ENCODE measurements at places on chromosomes 11 and 22.

GRCh38 chr11:126698576-126698975 is 302.0 kb downstream of the KIRREL3 start:
- DNase-seq, result no peak

DNA sequence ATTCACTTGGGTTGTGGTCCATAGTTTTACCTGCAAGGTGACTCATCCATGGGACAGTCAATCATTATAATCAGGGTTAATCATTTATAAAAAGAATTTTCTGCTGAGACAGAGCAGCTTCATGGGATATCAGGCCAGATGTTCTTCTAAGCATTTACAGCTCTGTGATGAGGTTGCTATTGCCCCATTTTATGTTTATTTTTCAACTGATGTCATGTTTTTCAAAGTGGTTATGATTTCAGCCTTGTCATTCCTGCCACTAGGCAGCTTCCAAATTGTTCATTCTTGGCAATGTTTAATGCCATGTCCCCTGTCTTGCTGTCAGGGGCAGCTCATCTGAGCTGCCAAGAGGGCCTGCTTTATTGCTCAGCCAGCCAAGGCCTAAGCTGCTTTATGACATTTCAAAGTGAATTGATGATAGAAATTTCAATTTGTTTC is 35.9 kb upstream of the ZBED5 start:
- no peak for DNase-seq

DNA sequence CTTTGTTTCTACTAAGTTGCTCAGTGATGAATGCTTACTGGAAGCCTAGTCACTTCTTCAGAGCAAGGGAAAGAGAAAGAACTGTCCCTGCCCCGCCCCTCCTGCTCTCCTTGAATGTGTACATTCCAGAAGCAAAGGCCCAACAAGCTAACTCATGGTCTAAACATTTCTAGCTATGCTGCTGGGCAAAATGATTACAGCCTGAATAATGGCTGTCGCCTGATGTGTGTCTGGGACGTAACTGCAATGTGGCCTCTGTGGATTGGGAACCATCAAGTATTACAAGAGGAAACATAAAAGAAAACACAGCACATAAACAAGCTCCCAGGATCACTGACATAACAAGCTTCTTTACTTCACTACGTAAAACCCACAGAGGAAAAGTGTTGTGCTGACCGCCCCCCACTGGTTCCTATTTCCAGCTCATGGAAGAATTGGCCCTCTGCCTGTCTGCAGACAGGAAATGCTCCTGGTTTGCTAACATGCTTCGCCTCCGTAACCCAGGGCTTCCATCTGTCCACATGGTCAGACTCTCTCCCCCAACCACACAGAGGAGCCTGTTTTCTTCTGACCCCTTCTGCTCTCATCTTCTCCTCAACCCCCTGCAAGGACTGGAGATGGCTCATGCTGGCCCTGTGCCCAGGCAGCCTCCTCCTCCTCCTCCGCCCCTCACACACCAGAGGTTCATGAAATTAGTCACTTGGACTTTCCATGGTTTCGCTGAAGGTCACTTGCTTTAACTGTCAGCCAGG is 187.2 kb downstream of the MAML2 start:
- no peak for DNase-seq

- no peak for DNase-seq
Measured at GRCh38 chr11:121472312-121472711, 19.5 kb upstream of the SORL1-AS1 start.

- DNase-seq, result no peak
Measured at GRCh38 chr11:44306052-44306917, 3.7 kb downstream of the ALX4 start.

- DNase-seq, result no peak
Measured at GRCh38 chr22:36554098-36554497, 25.1 kb upstream of the EIF3D start.

DNA sequence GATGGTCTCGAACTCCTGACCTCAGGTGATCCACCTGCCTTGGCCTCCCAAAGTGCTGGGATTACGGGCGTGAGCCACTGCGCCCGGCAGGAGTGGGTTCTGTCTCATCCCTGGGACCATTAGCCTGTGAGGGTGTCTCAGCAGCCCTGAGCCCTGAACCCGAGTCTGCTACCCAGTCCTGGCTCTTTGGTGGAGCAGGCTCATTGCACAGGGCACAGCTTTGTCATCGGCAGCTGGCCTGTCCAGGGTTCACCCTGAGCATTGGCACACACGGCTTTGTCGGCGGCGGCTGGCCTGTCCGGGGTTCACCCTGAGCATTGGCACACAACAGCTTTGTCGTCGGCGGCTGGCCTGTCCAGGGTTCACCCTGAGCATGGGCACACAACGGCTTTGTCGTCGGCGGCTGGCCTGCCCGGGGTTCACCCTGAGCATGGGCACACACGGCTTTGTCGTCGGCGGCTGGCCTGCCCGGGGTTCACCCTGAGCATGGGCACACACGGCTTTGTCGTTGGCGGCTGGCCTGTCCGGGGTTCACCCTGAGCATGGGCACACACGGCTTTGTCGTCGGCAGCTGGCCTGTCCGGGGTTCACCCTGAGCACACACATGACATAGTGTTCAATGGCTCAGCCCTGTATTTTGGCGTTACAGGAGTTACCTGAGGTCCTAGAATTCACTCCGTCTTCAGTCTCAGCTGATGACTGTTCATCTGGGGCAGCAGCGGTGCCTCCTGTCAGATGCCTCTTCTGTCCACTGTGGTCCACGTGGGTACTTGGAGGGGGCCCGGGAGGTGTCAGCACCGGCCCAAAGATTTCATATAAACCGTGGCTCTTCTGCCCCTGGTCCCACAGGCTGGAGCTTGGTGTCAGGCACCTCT is 1082.5 kb downstream of the BRD1 start:
- no peak for DNase-seq

DNA sequence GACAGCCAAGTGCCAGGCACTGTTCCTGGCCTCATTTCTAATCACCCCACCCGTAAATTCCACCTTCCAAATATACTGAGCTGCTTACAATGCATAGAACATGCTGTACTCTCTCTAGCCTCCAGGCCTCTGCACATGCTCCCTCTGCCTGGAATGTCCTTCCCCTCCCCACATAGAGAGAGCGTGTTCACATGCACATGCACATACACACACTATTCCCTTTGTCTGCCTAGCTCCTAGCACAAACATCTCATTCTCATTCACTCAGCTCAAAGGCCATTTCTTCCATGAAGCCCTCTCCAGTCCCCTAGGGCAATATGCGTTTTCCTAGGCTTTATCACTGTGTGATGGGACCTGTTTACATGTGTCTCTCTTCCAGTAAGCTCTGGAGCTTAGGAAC is 144.6 kb downstream of the WT1 start:
- DNase-seq, result no peak

DNA sequence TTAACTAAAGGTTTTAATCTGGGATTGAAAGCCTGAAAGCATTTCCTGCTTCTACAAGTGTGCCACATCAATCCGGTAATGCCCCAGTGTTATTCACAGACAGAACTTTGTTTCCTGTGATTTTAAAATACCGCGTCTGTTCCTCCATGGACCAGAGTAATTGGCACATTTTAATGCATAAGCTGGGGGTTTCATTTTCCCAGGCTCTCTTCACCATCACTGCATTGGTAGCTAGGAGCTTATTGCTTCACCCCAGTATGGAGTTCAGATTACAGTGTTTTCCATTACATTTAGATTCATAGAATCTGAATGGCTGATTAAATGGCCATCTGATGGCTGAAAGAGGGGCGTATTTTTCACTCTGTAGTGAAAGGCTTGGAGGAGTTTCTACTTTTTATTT is 25.7 kb upstream of the CRTAM start:
- DNase-seq, result no peak

GRCh38 chr11:123056835-123057491 is 5.0 kb downstream of the HSPA8 start:
- DNase-seq, result no peak

DNA sequence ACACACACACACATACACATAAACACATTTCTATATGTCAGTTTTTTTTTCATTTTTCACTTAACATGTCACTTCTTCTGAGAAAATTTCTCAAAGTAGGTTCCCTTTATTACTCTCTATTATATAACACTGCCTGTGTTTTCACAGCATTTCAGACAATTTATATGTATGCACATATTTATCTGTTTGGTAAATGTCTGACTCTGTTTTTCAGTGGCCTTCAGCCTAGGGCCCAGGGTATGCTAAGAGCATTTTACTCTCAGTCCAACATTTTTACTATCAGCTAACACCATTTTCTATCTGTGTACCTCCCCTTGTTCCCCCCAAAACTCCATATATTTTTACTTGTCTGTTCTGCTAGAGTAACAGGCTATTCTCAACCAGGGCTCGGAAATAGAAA is 92.3 kb downstream of the ANO3 start:
- no peak for DNase-seq

DNA sequence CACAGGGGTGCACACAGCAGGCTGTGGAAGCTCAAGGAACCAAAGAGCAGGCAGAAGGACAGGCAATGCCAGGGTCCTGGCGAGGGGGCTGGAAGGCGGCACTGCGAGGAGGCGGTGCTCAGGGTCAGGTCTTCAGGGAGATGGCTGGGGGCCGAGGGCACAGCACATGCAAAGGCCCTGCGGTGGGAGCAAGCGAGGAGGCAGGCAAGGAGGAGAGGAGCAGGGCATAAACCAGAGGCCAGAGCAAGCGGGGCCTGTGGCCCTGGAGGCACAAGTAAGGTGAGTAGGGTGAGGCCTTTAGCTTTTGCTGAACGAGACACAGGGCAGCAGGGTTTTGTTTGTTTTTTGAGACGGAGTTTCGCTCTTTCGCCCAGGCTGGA is 126.9 kb downstream of the ARHGAP8 start:
- DNase-seq, result no peak

DNA sequence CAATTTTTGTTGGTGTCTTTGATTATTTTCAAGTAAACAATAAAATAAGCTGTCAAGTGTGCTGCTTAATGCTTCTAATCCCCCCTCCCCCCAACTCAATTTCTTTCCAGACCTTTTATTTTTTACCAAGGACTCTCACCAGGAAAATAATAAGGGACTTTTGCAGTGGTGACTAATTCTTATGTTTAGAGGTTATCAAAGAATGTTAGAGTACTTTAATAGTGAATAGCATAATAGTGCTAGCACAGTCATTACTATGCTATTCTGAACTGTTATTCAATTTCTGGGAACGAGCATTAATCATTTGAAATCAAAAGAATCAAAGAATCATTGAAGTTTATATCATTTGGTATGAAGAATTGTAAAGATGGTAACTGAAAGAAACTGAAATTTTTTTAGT is 251.4 kb downstream of the DDX10 start:
- no peak for DNase-seq

GRCh38 chr11:18721561-18722292 is 4.3 kb downstream of the IGSF22 start:
- no peak for DNase-seq

- no peak for DNase-seq
Measured at GRCh38 chr11:64918017-64918416, 1.0 kb upstream of the ATG2A start.

DNA sequence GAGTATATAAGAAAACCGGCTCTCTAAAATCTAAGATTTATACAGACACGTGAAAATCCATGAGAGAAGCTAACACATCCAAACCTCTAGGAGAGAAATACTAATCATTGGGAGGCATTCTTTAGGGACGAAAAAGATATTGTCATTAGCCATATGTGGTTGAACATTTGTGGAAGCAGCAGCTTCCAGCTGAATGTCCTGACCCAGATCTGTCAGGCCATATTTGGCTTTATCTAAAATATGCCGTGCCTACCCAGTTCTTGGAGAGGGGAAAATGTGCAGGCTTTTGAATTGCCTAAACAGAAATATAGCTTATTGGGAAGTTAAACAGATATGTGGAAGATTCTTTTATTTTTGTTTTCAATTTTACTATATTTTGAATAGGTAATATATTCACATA is 6.4 kb downstream of the CCDC89 start:
- no peak for DNase-seq

DNA sequence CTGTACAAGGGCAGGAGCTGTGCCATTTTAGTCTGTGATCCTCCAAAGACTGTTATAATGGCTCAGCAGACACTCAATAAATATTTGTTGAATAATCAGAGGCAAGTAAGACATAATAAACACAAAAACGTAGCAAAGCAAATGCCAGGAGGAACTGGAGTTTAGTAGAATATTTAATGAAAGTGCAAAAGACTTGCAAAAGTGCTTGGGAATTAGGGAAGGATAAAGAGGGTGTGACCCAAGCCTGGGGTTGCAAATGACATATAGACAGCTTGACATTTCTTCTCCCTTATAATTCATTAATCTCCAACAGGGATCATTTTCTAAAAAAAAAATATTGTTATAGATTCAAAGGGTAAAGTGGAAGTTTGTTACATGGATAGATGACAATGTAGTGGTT is 212.7 kb upstream of the PGR start:
- DNase-seq, result no peak

DNA sequence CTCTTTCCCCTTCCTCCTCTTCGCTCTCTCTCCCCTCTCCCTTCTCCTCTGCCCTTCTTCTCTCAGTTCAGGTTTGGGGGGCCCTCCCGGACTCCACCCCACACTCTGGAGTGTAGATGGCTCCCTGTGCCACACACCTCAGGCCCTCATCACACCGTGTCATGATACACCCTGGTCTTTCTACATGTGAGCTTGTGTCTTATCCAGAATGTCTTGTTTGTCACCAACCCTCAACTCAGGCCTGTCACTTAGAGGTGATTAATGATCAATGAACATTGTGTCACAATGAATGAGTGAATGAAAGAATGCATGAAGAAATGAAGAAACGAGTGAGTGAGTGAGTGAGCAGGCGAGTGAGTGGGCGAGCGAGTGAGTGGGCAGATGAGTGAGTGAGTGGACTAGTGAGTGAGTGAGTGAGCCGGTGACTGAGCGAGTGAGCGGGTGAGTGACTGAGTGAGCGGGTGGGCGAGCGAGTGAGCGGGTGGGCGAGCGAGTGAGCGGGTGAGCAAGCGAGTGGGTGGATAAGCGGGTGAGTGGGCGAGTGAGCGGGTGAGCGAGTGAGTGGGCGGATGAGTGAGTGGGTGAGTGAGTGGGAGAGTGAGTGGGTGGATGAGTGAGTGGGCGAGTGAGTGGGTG is 33.8 kb downstream of the CAPN1 start:
- DNase-seq, result no peak

GRCh38 chr11:774873-775592 is 2.3 kb downstream of the GATD1 start:
- DNase-seq, result no peak

- no peak for DNase-seq
Measured at GRCh38 chr11:69721745-69722144, 17.9 kb upstream of the FGF19 start.

DNA sequence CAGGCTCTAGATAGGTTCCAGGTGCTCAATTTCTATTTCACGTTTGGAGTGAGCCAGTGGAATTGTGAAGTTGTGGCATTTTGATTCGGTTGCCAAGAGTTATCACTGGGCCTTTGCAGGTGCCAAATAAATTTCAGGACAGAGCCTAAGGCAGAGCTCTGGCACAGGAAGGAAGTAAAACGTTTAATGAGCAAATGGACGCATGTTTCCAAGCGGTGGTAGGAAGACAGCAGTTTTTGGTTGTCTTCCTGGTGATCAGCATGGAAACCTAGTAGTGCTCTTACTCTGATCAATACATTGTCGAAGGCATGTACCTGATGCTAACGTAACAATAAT is 452 bp downstream of the BIRC3 start:
- no peak for DNase-seq

- DNase-seq, result no peak
Measured at GRCh38 chr22:40603088-40603605, 33.4 kb downstream of the MRTFA start.

GRCh38 chr22:43867839-43868635 is 5.7 kb upstream of the SULT4A1 start:
- DNase-seq, result no peak
